GM12864 (cell line): ENCODE measurements at places on chromosomes 5 and 9.
A peak's percentile ranks its signal among the peaks of the same experiment; 100 is the strongest.

DNA sequence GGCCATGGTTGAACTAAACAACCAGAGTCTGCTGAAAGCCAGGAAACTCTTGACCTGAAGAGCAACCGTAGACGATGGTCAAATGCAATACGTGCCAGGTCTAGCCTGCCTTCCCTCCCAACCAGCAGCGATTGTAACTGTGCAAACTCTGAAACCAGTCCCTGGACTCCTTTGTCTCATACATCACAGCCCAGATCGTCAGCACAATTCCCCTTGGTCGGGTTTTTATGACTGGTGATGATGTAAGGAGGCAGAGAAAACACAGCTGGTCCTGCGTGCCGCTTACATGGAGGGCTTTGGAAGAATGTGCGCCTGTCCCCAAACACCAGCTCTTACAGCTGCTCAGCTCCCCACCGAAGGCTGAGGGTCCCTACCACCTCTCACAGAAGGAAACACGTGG lies 24.6 kb downstream of the SMIM23 start:
- DNase-seq, result no peak

GRCh38 chr5:135208555-135208902 lies 174.5 kb upstream of the PITX1 start:
- no peak for DNase-seq

- DNase-seq, result no peak
Measured at GRCh38 chr5:167936022-167936421, 355.4 kb upstream of the WWC1 start.

DNA sequence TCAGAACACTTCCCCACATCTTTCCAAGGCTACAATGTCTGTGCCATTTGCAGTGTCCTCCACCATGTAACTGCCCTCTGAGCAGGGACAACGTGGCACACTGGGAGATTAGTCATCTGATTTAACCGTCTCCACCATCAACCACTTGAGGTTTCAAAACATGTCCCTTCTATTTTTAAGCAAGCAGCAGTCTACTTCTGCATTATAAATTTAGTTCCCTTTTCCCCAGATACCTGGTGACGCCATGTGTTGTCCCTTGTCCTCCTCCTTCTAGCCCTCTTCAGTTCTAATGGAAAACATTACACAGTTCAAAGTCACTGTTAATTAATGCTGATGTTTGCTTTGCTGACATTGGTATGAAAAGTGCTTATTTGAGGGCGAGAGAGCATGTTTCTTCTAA lies 52.8 kb downstream of the ATP10B start:
- DNase-seq, result no peak

DNA sequence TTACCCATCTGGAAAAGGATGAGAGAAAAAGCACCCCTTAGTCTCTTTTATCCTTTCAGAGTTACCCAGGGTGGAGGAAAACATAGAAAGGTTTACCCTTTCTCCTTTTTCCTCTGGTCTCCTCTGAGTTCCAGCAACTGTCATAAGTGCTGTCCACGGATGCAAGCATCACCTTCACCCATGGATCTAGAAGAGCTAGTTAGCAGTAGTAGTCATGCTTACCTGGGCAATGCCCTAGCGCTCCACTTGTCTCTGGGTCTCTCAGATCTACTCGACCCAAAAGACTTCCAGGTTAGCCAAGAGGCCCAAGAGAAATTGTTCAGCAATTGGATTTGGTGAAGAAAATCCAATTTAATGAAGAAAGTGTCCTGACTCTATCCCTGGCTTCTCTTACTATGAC lies 656.2 kb upstream of the PTPRD start:
- DNase-seq, result no peak

DNA sequence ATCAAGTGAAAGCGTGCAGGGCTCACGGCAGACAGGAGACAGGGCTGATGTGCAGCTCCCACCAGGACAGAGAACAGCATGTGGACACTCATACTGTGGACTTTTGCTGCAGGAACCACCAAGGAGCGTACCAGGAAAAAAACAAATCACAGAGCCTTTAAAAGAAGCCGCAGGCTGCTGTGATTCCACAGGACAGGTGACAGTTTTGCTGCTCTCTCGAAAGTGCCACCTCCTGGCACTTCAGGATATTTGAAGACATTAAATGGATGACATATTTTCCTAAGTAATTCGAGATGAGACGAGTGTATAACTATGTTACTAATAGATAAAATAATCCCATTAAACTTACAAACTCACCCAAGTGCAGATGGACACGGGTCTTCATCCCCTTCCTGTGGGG lies 29.3 kb downstream of the ZDHHC11 start:
- DNase-seq, result no peak

- no peak for DNase-seq
Measured at GRCh38 chr5:71719063-71719964, at the start of gene CARTPT. Gene CARTPT (plus strand): TSS chr5:71719275. CDS start chr5:71719294, 19 bp downstream.

DNA sequence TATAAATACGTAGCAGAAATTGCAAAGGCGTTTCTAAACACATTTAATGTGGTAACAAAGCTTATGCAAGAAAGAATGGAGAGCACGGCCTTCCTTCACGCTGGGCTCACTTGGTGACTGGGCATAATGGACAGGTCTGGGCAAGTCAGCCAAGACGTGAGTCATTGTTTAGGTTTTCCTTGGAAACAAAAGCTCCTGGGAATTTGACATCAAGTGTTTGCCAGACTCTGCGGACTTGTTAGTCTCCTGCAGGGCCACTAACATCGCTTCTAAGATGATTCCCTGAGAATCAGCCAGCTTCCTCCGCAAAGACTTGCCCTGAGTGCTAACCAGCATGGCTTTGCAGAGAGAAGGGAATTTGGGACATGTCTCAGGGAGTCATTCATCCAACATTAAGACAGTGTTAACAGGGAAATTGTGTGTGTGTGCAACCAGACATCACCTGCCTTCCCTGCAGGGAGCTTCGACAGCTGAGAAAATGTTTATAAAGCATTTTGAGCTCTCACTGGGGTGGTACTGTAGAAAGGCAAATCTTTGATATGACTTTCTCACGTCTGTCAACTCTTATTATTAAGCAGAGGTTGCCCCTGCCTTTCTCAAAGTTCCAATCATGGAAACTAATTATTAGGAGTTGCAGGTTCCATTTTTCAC lies 182.5 kb downstream of the NTRK2 start:
- DNase-seq, result no peak

DNA sequence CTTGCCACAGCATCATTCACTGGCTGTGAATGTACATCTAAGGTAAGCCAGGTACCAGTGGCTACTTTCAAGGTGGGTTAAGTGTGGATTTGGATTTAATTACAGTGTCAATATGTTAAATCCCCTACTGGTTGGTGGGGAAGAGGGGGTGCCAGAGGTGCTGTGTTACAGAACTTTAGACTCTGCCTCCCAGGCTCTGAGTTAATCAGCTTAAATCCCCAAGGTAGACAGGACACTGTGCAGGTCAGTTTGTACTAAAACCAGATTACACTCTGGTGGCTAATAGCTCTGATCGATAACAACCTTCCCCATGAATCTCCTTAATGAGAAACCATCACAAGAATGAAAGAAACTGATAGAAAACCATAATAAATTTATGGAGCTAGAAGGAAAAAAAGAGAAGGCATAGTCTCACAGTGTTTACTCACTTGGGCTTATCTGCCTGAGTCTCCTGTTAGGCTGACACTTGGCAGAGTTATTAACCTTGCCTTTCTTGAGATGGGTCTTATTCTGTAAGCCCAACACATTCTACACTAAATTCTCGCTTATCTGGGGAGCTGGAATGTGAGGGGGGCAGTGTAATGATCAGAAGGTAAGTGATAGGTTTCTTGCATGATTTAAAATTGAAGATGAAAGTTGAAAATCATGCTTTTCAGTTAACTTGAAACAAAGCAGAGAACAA lies 106.8 kb downstream of the LMNB1 start:
- no peak for DNase-seq

GRCh38 chr9:33231623-33231942 lies 8.4 kb upstream of the SPINK4 start:
- DNase-seq, result no peak

GRCh38 chr5:155953335-155953734 lies 373.6 kb upstream of the SGCD start:
- DNase-seq, result no peak

- DNase-seq, result no peak
Measured at GRCh38 chr5:96816991-96817390, 9.2 kb upstream of the ERAP1 start.

- DNase-seq, result no peak
Measured at GRCh38 chr5:4089087-4089486, 493.5 kb downstream of the IRX1 start.

DNA sequence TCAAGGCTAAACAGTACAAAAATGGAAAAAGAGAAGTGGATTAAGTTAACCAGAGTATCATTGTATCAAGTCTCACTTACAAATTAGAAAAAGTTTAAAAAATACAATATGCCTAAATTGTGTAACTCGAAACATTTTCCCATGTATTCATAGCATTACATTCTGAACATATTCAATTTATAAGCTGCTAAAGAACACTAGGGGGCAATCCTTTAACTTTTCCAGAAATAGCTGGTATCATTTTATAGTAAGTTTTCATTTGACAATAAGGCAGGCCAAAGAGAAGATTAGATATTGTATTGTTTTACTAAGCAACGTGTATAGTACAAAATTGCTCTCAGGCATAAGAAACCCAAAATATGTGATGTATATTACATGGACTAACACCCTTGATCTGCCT lies 234.6 kb downstream of the ADGRV1 start:
- DNase-seq, result no peak

- DNase-seq, result no peak
Measured at GRCh38 chr5:178527458-178528307, 62.5 kb downstream of the COL23A1 start.

- no peak for DNase-seq
Measured at GRCh38 chr5:20224046-20224445, 236.0 kb upstream of the CDH18 start.

DNA sequence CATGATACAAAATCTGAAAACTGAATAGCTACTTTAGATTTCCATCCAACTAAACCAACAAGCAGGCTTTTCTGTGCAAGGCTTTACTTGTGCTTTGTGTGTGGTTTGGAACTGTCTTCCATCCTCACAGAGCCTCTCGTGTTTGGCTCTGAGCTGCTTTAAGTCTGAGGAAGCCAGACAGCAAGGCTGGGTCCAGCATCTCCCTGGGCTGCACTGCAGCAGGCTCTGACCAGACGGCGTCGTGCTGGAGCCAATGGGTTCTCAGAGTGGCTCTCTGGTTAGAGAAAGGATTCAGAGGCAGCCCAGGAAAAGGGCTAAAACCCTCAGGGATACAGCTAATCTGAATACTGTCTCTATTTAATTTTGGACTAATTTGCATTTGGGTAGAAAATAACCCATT lies 207.9 kb upstream of the EFNA5 start:
- DNase-seq, result no peak

- DNase-seq, result no peak
Measured at GRCh38 chr5:129118826-129119225, 24.3 kb downstream of the ISOC1 start.

- DNase-seq, result no peak
Measured at GRCh38 chr5:59999056-59999455, 105.5 kb upstream of the PDE4D start.

DNA sequence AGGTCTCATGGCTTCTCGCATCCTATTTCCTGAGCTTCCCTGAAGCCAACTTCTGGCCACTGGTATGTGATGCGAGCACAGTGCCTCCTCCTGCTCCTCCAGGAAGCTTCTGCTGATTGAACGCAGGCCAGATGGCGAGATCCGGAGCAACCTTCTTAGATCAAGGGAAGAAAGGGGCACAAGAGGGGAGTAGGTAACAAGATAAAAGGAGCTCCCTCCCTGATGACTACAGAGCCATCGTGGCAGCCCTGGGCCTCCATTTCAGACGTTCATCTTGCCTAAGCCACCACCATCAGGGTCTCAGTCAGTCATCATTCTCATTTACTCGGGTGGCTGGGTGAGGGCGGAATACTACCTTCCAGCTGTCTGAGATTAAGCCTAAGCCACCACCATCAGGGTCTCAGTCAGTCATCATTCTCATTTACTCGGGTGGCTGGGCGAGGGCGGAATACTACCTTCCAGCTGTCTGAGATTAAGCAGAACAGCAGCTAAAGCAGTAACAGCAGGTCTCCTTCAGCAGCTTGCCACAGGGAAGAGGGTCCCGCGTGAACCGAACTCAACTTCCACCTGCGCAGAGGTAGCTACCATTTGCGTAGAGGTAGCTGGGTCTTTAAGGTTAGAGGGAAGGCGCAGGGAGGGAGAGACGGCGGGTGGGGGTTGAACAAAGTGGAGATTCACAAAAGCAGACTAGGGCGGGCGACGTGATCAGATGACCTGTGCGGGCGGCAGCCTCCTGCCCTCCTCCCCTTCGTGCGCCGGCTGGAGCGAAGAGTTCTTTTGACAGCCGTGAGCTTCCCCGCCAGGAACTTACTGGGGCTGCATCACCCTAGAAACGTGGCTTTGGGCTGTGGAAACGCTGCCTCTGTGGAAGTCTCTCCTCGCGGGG lies 27.9 kb upstream of the MGAT1 start:
- no peak for DNase-seq

DNA sequence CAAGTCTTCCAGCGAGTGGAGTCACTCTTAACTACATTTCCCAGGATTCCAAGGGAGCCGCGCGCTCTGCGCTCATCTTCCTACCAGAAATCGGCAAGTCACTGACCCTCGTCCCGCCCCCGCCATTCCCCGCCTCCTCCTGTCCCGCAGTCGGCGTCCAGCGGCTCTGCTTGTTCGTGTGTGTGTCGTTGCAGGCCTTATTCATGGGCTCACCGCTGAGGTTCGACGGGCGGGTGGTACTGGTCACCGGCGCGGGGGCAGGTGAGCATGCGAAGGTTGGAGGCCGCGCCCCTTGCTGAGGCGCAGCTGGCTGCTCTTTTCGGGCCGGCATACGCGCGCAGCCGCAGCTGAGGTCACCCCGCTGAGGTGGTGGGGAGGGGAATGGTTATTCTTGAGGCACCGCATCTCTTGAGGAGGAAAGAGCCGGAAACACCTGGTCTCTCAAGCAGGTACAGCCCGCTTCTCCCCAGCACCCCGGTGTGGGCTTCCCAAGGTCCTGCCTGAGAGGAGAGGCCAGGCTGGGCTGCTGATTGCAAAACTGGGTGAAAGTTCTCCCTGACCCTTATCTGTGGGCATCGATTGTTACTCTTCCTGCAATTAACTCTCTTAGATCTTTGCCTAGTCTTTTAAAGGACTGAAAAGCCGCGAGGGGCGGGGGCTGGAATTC lies at the start of gene HSD17B4:
Gene HSD17B4 (plus strand): TSS at position 125 of the 667 bp plus-strand sequence. CDS start 79 bp downstream, at position 204.
- DNase-seq, result peak; percentile 73

- DNase-seq, result no peak
Measured at GRCh38 chr5:88557881-88558280, 289.2 kb upstream of the TMEM161B start.

DNA sequence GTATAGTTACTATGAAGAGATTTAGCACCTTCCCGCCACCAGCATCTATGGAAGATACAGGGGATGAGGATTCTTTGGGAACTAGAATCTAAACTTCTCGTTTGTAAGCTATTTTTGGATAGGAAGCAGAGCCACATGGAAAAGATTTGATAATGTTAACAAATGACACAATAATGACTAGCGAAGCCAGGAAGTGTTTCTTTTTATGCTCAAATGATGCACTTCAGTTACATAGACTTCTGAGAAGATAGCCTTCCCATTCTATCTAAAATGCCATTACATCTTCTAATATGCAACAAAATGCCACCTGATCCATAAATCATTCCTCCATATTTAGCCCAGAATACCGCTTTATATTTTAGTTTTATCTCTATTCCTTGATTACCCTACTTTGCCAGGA lies 17.0 kb upstream of the TNC start:
- no peak for DNase-seq

- no peak for DNase-seq
Measured at GRCh38 chr5:53068291-53068836, 41.2 kb downstream of the MOCS2 start.

GRCh38 chr5:150578781-150579461 lies 61.5 kb upstream of the SYNPO start:
- DNase-seq, result no peak
